ENCODE measurements at places on chromosomes 7 and 10.

GRCh38 chr10:106043863-106044262 is 1120.6 kb downstream of the SORCS1 start:
- DNase-seq = no peak

DNA sequence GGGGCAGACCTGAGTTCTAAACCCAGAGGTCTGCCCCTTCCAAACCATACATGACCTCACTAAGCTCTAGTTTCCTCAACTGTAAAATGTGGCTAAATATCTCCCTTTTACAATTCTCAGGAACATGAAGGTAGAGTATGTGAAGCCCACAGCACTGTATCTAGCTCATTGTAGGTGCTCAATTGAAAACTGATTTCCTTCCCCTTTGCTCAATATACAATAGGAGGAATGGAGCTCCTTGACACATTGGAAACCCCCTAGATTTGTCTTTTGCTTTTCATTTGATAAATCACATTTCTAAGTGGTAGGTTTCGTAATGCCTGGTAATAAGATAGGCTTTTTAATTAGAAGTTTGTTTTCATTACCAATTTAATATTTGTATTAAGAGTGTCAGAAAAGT is 153.3 kb downstream of the ARID5B start:
- no peak for DNase-seq

DNA sequence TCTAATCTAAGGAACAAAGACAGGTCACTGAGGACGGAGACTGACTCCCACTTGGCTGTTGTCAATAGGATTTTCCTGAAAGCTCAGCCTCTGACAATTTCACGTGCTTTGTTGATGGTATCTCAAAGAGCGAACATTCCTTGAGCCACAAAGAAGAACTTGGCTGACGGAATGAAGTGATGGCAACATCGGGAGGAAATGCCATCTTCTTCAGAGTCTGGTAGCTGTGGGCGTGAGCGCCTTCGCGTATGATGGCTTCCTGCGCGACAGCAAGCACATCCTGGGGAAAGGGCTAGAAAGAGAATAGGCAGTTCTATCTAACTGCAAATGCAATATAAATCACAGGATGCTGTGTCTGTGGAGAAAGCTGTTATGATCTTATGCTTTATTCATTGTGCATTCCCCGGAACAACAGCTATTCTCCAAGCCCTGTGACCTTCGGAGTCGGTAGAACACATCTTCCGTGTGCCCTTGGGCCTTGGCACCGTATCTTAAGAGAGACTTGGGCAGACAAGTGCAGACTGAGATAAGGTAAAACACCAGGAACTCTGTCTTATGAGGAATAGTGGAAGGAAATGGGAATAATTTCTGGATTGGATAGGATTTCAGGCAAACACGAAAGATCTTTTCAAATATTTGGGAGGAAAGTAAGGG is 19.6 kb upstream of the GTPBP4 start:
- DNase-seq = no peak

GRCh38 chr10:22807238-22807637 is 92.9 kb upstream of the PIP4K2A start:
- DNase-seq = no peak

DNA sequence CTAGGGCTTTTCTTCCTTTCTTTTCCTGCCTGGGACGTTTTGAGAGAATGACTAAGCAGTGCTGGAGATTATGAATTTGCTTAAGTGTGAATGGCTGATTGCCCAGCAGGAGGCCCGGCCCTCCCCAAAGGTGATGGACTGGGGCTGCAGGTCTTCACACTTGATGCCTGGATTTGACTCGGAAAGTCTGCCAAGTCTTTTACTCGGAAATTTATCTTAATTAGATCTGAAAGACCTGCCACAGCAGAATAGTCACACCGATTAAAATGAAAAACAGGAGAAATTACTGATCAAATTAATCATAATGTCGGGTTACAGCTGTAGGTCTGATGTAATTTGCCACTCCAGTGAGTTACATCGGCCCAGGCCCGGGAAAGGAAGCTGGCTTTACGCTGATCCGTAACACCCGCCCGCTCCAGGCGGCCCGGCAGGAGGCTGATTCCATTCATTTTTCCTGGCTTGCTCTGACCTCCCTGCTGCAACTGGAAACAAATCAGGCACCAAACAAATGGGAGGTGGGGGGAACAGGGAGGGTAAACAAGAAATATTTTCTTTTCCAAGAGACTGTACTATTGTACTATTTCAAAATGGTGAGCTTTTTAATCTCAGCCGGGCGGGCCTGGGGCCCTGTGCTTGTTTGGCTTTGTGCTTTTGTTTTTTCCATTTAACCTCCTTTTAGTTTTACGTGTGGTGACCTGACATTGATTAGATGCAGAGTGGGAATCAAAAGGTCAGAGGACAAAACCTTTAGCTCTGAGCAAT is 212.4 kb upstream of the YAE1 start:
- no peak for DNase-seq

DNA sequence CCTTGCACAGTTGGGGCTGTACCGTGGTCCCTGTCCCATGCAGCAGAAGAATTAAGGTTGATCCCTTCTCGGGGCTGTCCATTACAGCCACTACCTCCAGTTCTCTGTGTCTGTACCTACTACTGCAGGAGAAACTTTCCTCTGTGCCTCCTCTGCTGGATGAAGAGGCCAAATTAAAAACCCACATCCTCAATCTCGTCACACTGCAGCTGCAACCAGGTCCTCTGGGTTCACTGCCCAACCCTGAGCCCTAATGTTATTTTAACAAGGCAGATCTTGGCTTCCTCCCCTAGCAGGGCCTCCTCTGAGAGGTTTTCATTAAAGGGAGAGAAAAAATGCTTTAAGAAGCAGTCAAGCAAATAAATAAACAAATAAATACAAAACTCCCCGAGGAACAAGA is 66.6 kb downstream of the PLXNA4 start:
- no peak for DNase-seq

DNA sequence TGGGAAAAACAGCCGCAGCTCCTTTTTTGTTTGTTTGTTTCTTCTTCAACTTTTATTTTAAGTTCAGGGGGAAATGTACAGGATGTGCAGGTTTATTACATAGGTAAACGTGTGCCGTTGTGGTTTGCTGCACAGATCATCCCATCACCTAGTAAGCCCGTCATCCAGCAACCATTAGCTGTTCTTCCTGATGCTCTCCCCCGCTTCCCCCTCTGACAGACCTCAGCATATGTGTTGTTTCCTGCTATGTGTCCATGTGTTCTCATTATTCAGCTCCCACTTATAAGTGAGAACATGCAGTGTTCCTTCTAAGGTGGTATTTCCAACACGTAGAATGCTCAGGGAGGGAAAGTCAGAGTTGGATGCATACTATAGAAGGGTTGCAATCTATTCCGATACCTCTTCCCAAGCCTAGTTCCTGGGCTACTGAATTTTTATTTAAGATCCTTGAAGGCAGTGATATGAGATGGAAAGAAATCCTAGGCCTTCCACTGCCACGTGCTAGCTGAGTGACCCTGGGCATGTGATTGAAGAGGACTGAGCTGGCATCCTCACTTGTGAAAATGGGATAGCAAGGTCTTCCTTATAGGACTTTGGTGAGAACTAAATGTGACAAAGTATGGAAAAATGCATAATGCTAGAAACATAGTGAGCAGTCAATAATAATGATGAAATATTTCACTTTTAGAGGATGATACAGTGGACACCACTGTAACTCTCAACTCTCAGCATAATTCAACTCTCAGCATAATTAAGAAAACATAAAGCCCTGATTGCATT is 278.5 kb downstream of the REEP3 start:
- no peak for DNase-seq

DNA sequence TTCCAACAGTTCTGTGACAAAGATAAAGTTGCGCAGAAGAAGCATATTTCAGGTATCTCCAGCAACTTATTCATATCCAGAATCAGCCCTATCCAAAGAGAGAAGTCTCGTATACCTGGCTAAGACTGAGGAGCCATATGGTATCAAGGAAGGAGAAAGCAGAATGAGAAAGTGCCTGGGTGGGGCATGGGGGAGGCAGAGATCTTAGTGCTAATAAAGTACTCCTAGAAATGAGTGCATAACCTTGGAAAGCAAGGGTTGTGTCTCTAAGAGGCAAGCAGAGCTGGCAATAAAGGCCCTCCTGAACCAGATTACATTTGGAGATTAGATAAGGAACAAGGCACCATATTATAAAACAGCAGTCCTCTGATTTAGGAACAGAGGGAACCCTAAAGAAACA is 12.7 kb downstream of the TASOR2 start:
- no peak for DNase-seq

GRCh38 chr7:55178292-55178862 is 159.6 kb downstream of the EGFR start:
- DNase-seq = no peak

DNA sequence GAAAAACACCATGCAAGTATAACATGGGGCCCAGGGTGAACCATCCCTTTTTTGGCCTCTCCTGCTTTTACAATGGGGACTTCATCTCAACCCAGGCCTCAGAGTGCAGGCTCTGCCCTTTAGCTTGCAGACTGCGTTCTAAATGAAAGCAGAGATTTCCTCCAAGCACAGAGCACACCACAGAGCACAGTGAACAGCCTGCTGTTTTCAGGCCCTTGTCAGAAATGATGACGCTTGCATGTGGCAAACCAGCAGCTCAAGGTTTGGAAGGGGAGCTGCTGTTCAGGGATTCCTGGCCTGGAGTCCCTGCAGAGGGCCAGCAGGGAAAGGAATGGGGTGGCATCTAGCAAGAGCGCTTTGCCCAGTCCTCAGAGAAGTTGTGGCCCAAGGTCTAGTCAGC is 167.3 kb upstream of the CDCA7L start:
- DNase-seq = no peak

DNA sequence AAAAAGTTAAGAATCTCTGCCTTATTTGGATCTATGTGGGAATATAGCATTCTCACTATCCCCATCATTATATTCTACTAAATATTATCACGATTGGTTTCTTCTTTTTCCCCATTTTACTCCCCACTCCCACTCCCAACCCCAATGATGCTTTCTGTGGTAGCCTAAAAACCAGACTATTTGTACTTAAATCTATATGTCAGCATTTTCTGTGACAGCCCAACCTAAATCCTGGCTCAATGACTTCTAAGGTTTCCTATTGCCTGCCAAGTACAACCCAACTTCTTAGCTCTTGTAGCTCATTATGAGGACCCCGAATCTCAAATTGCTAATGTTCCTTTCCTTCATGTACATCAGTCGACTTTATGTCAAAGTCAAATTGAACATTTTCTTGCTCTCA is 598.6 kb downstream of the XPNPEP1 start:
- DNase-seq = no peak

GRCh38 chr10:46239247-46239646 is 47.5 kb upstream of the ANTXRL start:
- DNase-seq = no peak

Data from HuH-7.5 (cell line).